ENCODE measurements at places on chromosomes 7 and 10.

DNA sequence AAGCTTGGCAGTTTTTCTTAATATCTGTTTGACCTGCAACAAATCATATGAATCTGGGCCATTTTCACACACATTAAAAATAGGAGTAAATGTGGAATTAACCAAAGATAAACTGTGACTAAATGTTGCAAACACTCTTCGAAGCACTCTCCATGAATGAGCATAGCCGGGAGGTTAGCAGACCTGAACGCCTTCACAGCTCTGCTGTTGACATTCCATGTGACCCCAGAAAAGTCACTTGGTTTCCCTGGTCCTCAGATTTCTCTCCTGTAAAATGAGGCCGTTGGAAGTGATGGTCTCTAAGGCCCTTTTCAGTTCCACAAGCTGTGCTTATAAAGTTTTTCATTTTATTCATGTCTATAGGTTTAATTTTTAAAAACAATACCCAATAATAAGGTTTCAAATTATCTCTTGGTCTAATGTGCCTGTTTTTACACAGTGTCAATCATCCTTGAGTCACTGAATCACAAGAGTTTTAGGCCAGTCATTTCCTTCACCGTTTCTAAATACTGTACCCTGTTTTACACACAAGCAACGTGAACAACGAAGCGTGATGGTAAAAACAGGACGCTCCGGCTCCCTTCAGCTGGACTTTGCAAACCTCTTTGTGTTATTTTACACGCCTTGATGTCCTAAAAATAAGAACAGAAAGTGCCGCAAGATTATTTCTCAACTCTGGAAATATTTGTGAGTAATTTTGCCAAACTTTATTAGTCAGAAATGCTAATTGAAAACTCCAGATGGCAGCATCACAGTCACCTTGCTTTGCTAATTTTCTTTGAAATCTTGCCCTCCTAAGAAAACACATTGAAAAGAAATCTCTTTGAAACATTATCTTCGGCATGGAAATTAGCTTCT, 38.6 kb upstream of the MET start:
- no peak for DNase-seq

DNA sequence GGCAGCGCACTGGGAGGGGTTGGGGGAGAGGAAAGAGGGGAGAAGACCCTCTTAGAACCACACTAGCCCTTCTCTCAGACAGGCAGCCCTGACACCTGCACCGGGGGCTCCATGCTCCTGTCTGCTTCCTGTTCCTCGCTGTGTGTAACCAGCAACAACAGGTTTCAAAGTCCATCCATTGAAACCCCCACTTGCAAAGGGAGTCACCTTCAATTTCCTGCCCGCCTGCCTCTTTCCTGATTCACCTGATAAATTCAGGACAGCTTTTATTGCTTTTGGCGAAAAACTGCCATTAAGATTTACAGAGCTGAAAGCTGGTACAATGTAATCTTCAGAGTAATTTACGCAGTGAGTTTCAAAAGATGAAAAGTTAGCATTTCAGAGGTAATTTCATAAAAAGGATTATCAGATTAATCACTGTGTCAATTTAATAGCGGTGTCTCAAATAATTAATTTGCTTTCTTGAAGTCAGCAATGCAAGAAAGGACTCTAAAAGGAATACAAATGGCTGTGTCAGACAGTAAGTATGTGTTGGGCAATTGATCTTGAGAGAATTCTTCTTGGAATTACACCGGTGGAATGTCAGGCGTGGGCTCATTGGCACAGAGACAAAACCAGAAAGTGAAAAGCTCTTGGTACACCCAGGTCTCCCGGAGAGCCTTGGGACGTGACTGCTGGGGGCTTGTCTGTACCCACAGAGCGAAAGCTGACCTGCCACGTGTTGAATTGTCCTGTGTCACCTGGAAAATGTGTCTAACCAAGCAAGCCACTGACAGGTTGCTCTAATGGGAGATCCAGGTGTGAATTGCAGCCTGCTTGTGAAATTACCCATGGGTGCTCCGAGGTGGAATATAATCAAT, 60.7 kb downstream of the TMEM209 start:
- no peak for DNase-seq

- DNase-seq, result no peak
These were observed 176.2 kb downstream of the WDR37 start for GRCh38 chr10:1232164-1232911.

DNA sequence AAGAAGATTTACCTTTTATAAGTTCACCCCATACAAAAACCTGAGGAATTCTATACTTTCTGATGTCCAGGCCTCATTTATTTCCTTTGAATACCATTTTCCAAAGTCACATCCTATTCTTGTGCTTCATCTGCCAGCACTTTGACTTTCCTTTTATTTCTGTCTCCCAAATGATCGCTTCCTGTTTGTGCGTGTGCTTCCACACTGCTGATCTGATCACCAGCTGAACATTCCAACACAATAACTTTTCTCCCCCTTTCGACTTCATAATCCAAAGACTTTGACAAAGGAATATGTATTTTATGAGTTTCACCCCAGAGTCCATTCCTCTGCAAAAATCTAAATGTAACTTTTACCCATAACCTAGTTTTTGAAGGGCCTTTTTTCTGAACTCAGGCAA, 3.1 kb downstream of the ELAPOR2 start:
- no peak for DNase-seq

- no peak for DNase-seq
These were observed 482 bp upstream of the CLDN12 start for GRCh38 chr7:90402785-90403173.

GRCh38 chr7:74258639-74259038, 4.4 kb upstream of the RFC2 start:
- DNase-seq, result no peak

GRCh38 chr7:4147926-4148620, 534.0 kb upstream of the FOXK1 start:
- DNase-seq, result no peak

DNA sequence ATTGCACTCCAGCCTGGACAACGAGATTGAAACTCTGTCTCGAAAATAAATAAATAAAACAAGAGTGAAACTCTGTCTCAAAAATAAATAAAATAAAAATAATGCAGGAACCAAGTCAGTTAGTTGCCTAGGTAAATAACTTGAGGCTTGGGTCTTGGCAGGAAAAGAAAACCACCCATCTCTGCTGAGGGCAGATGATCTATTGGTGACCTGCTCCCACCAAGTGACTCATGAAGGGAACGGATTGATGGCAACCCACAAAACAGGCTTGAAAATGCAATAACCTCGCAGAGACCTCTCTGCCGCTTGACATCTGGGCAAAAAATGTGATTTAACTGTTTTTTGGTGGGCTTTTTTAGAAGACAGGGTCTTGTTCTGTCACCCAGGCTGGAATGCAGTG, 86.6 kb downstream of the CALN1 start:
- no peak for DNase-seq

- DNase-seq, result no peak
These were observed 145.3 kb upstream of the NAMPT start for GRCh38 chr7:106430103-106430502.

- no peak for DNase-seq
These were observed 154.3 kb downstream of the ELAPOR2 start for GRCh38 chr7:86904949-86905834.

Data from activated CD8-positive, alpha-beta memory T cell treated with anti-CD3 and anti-CD28 coated beads for 1 hour (primary cell).